ENCODE measurements at places on chromosomes 7 and 10.

DNA sequence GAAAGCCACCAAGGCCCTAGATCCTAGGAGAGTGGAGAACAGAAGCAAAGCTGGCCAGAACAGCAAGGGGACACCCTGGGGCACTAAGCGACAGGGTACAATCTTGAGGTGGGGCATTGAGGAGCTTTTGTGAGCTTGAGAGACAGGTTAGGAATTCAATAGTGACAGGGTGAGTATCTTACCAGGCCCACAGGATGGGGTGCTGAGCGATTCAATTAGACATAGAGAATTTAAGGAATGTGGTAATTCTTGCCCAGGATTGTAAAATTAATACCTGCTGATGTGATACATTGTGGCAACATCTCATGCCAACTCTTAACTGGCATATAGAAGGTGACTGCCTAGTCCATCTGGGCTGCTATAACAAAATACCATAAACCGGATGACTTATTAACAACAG is 14.0 kb downstream of the RBP3 start:
- DNase-seq = no peak

DNA sequence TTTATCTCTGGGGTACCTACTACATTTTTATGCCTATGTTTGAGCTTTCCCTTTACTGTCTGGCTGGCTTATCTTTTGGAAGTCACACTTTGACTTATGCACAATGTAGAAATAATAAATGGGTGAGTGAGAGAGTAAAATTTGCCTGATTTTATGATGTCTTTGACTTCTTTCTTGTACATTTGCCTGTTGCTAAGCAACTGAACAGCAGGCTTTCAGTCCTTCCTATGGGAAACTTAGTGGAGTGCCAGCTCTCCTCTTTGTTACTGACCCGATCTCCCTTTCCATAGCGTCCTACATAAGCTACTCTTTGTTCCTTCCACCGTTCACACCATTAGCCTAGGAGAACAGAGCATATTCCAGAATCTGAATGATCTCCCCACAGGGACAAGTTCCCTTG is 4.2 kb downstream of the TAS2R60 start:
- DNase-seq = no peak

DNA sequence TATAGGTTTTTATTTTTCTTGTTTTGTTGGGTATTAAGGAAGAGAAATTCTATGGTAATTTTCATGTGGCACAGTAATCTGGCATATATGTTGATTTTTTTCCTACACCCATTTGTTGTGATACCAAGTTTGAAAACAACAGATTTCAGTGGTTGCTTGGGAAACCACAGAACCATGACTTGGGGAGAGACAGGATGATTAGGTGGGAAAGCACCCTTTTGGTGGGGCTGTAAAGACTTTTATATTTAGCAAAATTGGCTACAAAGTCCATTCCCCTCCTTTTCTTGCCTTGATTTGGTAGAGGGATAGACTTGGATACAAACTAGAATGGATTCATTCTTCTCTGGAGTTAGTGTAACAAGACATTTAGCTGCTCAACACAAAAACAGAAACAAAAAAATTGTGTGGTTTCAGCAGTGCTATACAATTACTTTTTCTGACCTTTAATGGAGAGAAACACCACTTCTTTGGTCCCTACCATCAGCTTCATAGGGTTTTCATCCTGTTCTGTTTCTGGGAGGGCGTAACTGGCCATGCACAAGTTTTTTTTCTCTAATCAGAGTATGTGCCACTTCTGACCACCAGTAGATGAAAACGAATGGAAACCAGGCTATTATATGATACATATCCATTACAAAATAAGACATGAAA is 52.7 kb downstream of the FIGNL1 start:
- no peak for DNase-seq

DNA sequence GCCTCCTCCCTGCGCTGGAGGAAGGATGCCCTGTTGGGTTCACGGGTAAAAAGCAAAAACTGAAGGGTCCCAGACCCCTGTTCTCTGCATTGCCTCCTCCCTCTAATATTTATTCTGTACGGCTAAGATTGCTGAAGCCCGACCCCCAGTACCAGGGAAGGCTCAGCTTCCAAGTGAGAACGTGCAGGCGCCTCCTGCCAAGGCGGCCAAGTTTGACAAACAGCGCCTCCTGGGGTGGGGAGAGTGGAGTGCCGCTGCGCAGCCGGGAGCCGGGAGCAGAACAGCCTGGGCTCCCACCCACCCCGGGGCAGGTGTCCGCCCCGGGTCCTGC is 4.7 kb upstream of the EBF3 start:
- DNase-seq = peak; percentile 87

DNA sequence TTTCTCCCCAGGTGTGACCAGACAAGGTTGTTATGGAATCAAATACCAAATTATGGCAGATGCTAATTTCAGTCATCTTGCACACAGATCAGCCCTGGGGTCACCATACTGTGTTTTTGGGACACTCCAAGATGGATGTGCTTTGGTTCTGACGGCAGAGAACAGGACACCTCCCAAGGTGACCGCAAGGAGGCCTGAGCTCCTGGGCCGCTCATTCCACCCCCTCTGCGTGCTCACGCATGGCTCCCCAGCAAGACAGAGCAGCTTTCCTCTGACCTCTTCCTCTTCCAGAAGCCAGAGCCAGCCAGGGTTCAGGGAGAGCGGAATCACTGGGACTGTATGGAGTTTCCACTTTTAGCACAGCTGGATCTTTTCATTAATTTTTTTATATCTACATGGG is 402.8 kb downstream of the DNAJB6 start:
- no peak for DNase-seq

- no peak for DNase-seq
Measured at GRCh38 chr7:7210475-7211237, 28.3 kb downstream of the C1GALT1 start.

- no peak for DNase-seq
Measured at GRCh38 chr7:137818036-137818435, 28.7 kb downstream of the DGKI start.

All from right cardiac atrium (tissue), 5 donors.